Left lung (tissue), 14 donors: ENCODE measurements at places on chromosomes 6 and 20. TPM values are rescaled to one million over a fixed set of nuclear protein-coding genes. Genes with fewer than 3 reads are reported as not detected.

GRCh38 chr6:73652637-73653570 is 888 bp downstream of the SLC17A5 start:
- DNase-seq = peak; percentile 85

DNA sequence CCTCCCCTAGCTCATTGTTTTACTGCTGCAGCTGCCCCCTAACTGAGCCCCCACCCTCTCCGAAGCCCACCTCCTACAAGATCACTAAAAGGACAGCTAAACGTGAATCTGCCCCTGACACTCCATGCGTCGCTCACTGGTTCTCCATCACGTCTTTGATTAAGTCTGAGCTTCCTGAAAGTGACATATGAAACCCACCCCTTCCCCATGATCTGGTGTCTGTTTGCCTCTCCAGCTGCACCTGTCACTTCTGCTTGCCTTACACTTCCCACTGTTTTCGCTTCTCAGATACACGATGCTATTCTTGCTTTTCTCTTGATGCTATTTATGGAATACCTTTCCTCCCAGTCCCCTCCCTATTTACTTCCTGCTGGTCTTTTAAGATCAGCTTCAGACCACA is 8.0 kb upstream of the PERP start:
- no peak for DNase-seq

GRCh38 chr6:43171707-43172103 is 636 bp downstream of the SRF start:
- peak; percentile 26 for DNase-seq

- no peak for DNase-seq
Measured at GRCh38 chr6:88513920-88514319, 347.8 kb upstream of the CNR1 start.

Gene OVOL2
- polyA plus RNA-seq = 7.2 TPM

Gene PBX2
- 174 TPM for polyA plus RNA-seq

Gene CDSN
- not detected for polyA plus RNA-seq

GRCh38 chr6:136582711-136583471 is 32.7 kb upstream of the MAP7 start:
- DNase-seq = no peak
